ENCODE measurements at places on chromosomes 16 and 17. TPM values are rescaled to one million over a fixed set of nuclear protein-coding genes. Genes with fewer than 3 reads are reported as not detected.

EPN3 gene
- not detected for total RNA-seq

AOC2 gene
- total RNA-seq: 1.5 TPM

SNAI3 gene
- total RNA-seq: 6.0 TPM

SLC16A6 gene
- 35.9 TPM for total RNA-seq

MPP2 gene
- 1.4 TPM for total RNA-seq

ACSM2A gene
- not detected for total RNA-seq

ZFP3 gene
- total RNA-seq: 1.9 TPM

SPATA22 gene
- not detected for total RNA-seq

UNC13D gene
- total RNA-seq: 42.9 TPM

TNP2 gene
- not detected for total RNA-seq

FOXN1 gene
- not detected for total RNA-seq

LDHD gene
- total RNA-seq: 0.84 TPM

All from mononuclear cell (primary cell).